Activated CD8-positive, alpha-beta T cell treated with anti-CD3 and anti-CD28 coated beads for 36 hours (primary cell): ENCODE measurements at places on chromosomes 1 and 21.

DNA sequence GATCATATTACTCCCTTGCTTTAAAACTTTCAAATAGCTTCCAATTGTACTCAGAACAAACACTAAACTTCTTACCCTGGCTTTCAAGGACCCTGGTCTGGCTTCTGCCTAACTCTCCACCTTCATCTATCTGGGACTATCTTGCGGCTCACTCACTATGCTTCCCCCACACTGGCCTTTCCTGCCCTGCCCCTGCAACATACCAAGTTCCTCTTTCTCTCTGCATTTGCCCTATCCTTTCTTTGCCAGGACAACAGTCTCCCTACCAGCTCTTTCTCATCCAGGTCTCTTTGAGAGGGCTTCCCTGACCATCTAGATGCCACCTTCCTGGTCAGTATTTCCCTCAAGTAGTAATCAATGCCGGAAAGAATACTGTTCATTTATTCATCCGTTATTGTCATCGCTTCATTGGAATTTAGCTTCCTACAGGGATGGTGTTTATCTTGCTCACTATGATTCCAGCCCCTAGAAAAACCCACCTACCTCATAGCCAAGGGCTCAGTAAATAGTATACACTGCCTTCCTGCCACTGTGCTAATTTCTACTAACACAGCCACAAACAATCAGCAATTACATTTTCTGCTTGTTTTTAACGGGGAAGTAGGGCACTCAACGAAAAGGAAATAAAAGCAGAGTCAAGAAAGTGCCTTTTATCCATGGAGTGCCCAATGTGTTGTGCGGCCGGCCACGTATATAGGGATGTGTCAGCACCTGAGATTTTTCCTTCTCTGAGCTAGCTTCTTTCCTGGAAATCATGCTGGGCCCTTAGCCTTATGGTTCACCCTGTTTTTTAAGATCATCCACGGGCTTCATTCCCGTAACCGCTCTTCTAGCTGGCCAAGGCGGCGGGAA is 521 bp upstream of the CDC7 start:
- DNase-seq: no peak

DNA sequence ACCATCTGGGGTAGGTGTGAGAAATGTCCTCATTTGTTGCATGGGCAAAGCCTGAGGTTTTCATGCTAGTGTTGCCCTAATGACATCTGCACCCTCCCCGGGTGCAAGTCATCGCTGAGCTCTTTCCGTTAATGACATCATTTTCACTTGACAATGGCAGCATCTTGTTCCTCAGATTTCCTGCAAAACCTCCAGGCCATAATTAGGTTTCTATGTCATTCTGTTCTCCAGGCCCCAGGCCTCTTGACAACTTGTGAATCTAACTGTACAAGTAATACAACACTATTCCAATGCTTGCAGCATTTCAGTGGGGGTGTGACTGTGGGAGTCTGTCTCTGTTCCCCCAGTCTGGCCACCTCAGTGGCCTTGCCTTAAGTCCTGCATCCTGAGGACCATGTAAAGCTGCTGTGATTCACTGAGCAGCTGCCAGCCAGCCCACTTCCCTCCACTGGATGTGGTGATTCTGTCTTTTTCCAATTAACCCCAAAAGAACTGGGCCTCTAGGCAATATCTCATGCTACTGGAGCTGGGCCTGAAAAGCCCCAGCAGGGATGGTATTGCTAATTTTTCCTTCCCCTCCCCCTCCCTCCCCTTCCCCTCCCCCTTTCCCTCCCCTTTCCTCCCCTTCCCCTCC is 22.8 kb downstream of the RAB7B start:
- DNase-seq: no peak

DNA sequence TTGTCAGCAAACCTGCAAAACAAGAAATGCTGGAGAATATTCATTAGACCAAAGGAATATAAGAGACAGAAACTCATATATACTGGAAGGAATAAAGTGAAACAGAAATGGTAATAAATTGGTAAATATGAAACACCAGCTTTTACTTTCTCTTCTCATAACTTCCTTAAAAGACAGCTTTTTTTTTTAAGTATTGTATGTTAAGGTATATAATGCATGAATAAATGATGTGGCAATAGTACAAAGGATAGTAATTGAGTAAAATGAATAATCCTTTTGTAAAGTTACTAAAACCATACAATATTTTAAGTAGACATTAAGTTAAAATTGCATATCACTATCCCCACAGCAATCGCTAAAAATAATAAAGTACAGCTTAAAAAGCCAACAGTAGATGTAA is 64.8 kb downstream of the TRIM33 start:
- no peak for DNase-seq

- no peak for DNase-seq
Observed at GRCh38 chr1:165259706-165260428, 96.6 kb downstream of the LMX1A start.
